Stimulated activated CD8-positive, alpha-beta memory T cell treated with anti-CD3 and anti-CD28 coated beads, Interleukin-4, amount 100 ng/mL, for 1 hour (primary cell): ENCODE measurements at places on chromosomes 13 and 19.

DNA sequence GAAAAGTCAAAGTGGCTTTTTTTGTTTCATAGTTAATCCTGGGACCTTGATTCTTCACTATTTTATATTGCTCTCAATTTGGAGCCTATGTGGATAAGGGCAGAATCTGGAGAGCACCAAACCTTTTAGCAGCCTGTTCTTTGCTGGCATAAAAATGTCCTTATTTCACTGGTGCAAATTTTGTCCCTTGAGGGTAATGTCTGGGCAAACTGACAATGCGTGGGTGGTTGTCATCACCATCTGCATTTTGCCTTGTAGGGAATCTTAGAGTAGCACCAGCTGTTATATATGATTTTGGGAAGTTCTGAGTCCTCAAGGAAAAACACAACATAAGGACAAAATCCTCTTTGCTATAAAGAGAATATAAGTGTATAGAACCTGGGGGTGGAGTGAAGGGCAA, 336.9 kb upstream of the HTR2A start:
- no peak for DNase-seq

GRCh38 chr13:32894589-32895001, 121.6 kb upstream of the KL start:
- no peak for DNase-seq

DNA sequence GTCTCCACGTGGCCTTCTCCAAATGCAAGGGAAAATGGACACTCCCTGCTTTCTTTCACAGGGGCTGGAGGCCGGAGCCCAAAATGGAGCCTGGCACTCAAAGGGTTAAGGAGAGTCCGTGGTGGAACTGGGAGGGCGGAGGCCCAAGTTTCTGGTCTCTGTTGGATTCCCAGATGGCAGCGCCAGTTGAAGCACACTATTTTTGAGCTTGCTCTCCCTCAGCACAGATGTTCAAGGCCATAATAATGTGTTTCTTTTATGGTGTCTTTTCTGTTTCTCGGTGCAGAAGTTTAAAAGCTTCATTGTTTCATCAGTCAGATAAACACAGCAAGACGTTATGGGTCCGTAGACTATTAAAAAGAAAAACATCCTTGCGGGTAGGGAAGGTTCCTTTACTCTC, 67.6 kb downstream of the TNFRSF19 start:
- no peak for DNase-seq

GRCh38 chr19:6721773-6722172, 1.3 kb upstream of the C3 start:
- DNase-seq, result no peak

DNA sequence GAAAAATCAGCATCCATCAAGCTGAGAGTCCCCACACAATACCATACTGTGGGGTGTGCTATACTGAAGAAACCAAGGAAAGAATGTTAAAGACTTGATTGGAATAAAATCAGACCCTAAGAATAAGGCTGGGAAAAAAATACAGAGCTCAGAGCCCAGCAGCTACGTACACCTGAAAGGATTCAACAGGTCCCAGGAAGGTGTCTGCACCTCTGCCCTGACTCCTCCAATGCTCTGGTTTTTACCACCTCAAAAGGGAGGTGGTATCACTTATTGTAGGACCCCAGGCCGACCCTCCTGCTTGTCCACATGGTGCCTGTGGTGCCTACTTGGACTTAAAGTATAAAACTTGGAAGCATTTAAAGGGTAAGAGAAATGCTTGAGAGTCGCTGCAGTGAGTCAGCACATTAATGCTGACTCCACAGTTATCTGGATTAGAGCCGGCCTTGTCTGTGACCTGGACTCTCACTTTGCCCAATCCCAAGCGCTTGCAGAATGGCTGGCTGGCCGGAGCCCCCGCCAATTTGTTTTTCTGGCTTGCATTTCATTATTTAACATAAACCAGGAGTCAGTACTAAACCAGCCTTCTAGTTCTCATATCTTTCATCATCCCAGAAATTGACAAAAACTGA, 110.1 kb downstream of the FGF14 start:
- DNase-seq, result no peak

- no peak for DNase-seq
These were observed 65.8 kb downstream of the KATNAL1 start for GRCh38 chr13:30241532-30241931.

GRCh38 chr13:64127856-64128255, 2712.2 kb upstream of the PCDH20 start:
- DNase-seq, result no peak

DNA sequence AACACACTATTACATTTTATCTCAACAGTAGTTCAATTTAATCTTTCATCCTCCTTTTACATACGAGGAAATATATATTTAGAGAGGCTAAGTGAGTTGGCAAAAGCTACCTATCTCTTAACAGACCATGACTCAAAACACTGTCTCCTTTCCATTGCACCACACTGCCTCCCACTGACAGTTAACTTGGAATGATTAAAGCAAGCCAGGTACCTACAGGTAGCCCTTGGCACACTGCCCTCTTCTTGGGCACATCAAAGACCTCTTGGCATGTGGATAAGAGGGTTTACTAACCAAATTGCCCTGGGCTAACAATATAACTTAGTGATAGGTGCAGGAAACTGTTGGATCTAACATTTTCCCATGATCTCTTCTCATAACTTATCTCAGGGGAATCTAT, 1.8 kb downstream of the ABHD13 start:
- no peak for DNase-seq

- DNase-seq, result no peak
These were observed at the start of gene MADCAM1 for GRCh38 chr19:496112-496665. Gene MADCAM1 (plus strand): TSS chr19:496486. CDS start chr19:496500, 14 bp downstream.

GRCh38 chr13:110388108-110388943, 81.2 kb downstream of the COL4A2 start:
- no peak for DNase-seq

- DNase-seq, result no peak
These were observed 19.7 kb upstream of the JUND start for GRCh38 chr19:18300930-18301717.

GRCh38 chr13:42106998-42107397, 58.5 kb downstream of the DGKH start:
- no peak for DNase-seq

GRCh38 chr19:29139227-29139626, 73.7 kb downstream of the UQCRFS1 start:
- DNase-seq, result no peak

DNA sequence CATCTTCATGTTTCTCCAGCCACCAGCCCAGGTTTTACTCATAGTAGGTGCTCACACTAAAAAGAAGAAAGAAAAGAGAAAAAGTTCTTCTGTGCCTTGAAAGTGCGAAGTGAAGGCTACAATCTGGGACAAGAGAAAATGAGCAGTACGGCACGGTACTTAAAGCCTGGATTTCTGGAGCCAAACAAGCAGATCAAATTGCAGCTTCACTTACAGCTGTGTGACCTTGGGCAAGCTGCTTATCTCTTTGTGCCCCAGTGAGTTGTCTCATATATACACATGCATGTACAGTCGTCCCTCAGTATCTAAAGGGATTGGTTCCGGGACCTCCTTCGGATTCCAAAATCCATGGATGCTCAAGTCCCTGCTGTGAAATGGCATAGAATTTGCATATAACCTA, 41.8 kb downstream of the GSX1 start:
- no peak for DNase-seq

DNA sequence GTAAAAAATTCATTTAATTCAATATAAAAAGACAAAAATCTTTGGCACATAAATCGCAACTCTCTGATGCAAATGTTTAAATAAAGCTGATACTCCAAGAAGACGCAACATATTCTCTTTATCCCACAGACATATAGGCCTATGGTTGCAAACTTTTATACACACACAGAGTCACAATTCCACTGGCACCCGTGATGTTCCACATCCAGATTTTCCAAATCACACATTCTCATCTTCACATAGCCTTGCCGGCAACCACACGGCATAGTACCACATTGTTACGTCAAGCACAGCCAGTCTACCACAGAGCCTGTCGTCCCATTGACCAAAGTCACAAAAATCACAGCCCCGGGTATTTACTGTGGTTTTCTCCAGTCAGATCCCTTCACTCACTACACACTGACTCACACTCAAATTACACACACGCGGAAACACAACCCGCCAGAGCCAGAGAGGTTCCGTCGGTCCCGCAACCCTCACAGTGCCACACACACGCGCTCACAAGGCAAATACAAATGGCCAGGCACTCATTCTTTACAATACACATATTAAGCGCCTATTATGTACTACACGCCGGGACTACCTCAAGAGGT, 546 bp upstream of the ZNF546 start:
- no peak for DNase-seq

- no peak for DNase-seq
These were observed 236.0 kb downstream of the PCDH9 start for GRCh38 chr13:66994097-66994496.

GRCh38 chr13:26460648-26461047, 96.8 kb upstream of the WASF3 start:
- DNase-seq, result no peak

- no peak for DNase-seq
These were observed 2.4 kb downstream of the ELAVL3 start for GRCh38 chr19:11478167-11479089.

- no peak for DNase-seq
These were observed 314.4 kb downstream of the ENOX1 start for GRCh38 chr13:43472339-43472738.

GRCh38 chr13:30159446-30159839, 147.9 kb downstream of the KATNAL1 start:
- no peak for DNase-seq

- no peak for DNase-seq
These were observed 64.3 kb upstream of the C13orf46 start for GRCh38 chr13:114038211-114038613.

GRCh38 chr19:3775374-3775711, 3.3 kb upstream of the RAX2 start:
- no peak for DNase-seq

DNA sequence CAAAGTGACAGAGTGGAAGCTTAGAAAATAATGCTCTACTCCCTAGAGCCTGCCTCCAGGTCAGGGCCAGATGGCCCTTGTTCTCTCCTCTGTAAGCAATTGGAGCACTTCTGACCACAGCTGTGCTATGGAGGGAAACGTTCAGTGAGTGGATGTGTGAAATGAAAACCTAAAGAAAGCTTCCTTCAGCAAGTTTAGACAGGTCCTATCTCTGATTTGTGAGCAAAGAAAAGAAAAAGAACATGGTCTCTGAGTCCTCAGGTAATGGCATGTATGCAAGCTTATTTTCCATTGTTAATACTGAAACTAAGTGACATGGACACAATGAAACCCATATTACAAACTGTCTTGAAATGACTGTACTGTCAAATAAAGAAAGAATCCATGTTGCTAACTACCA, 1486.8 kb downstream of the EFNB2 start:
- DNase-seq, result no peak

- no peak for DNase-seq
These were observed 569.7 kb downstream of the PCDH9 start for GRCh38 chr13:66660468-66660813.

DNA sequence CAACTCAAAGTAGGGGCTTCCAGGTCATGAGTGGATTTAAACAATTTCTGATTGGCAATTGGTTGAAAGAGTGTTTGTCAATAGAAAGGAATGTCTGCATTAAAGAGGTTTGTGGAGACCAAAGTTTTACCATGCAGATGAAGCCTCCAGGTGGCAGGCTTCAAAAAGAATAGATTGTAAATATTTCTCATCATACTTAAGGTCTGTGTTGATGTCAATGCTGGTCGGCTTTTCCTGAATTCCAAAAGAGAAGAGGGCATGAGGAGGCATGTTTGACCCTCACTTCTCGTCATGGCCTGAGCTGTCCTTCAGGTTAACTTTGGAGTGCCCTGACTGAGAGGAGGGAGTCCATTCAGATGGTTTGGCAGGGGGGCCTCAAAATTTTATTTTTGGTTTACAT, 125.4 kb upstream of the RFC3 start:
- no peak for DNase-seq

DNA sequence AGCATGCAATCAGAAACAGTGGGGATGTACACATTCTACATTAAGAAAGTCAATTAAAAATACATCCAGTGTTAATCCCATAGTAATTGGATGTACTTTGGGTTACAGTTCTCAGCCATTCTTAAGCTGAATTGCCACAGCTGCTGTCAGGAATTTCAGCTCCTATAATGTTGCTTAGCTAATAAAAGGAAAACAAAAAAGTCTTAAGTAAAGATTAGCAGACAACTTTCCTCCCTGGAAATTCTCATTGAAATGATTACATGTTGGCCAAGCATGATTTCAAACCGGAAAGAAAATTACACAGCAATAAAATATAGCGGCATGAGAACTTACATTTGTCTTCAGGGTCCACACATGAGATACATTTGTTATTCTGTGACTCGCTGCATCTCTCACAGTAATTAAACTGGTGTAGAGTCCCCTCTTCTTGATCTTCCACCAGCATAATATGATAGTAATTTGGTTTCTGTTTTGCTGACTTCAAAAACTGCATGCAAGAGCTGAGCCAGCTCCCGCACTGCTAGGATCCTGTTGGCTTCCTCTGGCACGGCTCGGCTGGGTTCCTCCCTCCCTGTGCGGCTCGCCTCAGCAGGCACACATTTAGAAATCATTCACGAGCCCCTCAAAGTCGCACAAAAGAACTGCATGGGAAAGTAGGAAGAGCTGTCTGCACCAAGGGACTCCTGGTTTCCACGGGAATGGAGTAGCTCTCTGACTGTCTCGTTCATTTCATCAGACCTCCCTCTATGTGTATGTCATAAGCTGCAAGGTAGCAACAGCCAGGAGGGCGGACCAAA, at the start of gene HTR2A:
Gene HTR2A, minus strand, starts transcription at position 713 of the 797 bp plus-strand sequence. CDS start 1,147 bp downstream, outside the sequence.
- DNase-seq, result no peak

DNA sequence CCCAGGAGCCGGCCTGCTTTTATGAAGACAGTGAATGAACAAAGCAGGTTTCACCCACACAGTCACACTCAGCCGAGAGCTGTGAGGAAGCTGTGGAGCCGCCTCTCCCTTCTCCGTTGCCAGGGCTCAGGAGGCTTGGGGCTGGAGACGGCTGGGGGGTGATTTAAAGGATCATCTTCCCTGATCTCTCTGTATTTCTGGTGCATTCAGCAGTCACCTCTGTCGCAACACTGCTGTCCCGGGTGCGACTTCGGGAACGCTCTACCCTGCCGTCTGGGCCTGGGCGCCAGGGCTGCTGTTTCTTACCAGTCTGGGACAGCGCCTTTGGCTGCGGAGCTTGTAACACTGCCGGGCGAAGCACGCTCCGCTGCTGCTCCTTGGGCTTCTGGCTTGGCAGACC, 18.1 kb downstream of the CAPS start:
- DNase-seq, result no peak

DNA sequence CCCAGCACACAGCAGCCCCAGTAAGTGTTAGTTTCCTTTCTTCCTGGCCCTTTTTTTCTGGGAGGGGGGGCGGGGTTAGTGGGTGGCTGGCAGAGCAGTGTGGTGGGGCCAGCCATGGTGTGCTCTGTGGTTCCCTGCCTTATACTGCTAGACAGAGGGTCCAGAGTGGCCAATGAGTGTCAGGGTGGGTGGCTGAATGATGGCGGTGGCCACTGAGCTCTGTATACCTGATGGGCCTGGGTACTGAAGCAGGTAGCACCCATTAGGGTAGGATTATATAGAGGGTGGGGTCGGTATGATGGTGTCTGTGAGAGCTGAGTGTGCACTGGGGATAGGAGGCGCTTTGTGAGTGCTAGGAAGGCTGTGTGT, 13.8 kb downstream of the CIC start:
- no peak for DNase-seq

- DNase-seq, result no peak
These were observed 1556.6 kb upstream of the PRR20A start for GRCh38 chr13:55583953-55584593.
